Fibroblast of skin of left quadriceps (primary cell): ENCODE measurements at places on chromosomes 6 and 20.

DNA sequence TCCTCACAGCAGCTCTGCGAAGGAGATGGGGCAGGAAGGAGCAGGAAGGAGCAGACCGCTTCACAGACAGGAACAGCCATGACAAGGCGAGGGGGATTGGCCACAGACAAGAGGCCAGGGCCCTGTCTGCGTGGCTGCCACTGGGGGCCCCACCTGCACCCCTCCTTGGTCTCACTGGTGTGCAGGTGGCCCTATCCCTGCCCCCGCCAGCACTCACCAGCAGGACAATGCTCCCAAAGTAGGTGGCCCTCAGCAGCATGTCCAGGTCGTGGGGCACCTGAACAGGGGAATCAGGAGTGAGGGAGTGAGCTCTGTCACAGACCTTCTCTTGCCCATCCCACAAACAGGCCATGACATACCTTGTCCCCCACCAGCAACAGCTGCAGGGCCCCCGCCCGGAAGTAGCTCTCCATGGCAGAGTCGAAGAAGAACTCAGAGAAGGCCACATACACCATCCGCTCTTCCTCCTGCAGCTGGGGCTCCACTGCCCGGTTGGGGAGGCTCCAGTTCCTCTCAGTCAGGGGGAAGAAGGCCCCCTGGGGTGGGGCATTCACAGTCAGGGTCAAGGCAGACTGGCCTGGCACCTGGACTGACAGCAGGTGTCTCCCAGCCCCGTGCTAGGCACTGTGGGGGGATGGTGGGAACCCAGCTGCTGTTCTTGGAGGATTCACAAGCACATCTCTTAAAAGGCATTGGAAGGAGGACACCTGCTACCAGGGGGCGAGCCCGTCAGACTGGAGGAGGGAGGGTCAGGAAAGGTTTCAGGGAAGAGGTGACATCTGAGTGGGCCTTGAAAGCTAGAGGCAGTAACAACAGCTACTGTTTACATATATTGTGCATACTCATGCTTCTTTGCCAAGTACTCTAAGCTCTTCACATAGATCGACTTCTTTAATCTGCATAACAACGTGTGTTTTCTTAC is 7.1 kb downstream of the PLTP start:
- no peak for DNase-seq

DNA sequence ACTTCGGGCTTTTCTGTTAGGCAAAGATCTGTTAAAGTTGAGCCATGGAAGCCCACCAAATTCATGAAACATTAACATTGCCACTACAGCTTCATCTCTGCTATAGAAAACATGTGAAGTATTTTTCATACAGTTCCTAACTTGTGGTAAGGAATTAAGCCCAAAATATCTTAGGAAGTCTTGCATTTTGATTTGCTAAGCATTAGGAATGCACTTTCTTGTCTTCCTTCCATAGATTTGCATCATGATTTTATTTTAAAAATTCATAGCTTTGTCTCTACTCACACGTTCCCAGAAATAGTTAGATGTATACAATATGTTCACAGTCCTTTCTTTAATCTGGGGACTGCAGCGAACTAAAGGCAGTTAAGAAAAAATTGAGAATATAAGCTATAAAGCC is 325.6 kb downstream of the CENPW start:
- DNase-seq = peak; percentile 42

DNA sequence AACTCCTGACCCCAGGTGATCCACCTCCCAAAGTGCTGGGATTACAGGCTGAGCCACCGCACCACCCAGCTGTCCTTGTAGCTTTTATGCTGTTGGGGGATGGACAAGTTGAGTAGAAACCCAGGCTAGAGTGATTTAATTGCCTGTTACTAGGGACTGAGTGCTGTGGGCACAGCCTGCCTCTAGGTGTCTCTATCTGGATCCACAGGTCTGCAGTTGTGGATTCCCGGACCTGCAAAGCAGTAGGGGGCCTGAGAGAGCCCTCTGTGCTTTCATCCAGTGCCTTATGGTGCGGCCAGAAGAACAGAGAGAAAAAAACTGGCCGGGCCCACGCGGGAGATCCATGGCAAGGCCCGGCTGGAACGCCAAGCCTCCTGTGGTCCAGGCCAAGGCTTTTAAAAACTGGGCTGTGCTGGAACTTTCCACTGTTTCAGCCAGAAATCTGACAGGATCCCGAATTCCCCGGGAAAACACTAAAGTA is 5.2 kb downstream of the SIRPA start:
- peak; percentile 55 for DNase-seq

- DNase-seq = peak; percentile 84
These were observed 245.0 kb downstream of the ARID1B start for GRCh38 chr6:157021993-157022740.

GRCh38 chr6:152004036-152004566 is 196.6 kb downstream of the ESR1 start:
- DNase-seq = no peak

DNA sequence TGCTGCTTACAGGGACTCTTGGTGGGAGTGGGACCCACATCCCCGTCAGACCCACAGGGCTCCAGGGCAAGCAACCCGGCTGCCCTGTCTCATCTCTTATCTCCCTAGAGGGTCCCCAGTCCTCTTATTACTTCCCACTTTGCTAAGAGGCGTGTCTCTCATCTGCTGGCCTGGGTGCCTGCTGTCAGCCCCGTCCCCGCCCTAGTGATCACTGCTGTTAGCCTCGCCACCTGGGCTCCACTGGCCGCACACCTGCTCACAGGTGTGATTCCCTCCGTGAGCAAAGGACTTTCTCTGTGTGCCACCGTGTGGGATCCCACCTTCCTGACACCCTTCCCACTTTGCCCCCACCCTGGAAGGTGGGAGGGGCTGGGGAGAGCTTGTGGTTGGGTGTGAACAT is 57.6 kb downstream of the TCP11 start:
- DNase-seq = no peak

- DNase-seq = no peak
These were observed 467.3 kb upstream of the IRAK1BP1 start for GRCh38 chr6:78400076-78400475.

GRCh38 chr20:18663932-18664331 is 76.1 kb downstream of the DTD1 start:
- DNase-seq = no peak

- no peak for DNase-seq
These were observed 27.2 kb upstream of the DEFB125 start for GRCh38 chr20:60035-60918.

GRCh38 chr20:63700199-63701050 is 4.0 kb downstream of the TNFRSF6B start:
- DNase-seq = no peak

- DNase-seq = no peak
These were observed 8.4 kb upstream of the CBFA2T2 start for GRCh38 chr20:33481431-33481941.

- no peak for DNase-seq
These were observed 21.0 kb downstream of the ZC3H12D start for GRCh38 chr6:149463781-149464180.

GRCh38 chr6:138346302-138347195 is 31.2 kb upstream of the SMIM28 start:
- DNase-seq = no peak

DNA sequence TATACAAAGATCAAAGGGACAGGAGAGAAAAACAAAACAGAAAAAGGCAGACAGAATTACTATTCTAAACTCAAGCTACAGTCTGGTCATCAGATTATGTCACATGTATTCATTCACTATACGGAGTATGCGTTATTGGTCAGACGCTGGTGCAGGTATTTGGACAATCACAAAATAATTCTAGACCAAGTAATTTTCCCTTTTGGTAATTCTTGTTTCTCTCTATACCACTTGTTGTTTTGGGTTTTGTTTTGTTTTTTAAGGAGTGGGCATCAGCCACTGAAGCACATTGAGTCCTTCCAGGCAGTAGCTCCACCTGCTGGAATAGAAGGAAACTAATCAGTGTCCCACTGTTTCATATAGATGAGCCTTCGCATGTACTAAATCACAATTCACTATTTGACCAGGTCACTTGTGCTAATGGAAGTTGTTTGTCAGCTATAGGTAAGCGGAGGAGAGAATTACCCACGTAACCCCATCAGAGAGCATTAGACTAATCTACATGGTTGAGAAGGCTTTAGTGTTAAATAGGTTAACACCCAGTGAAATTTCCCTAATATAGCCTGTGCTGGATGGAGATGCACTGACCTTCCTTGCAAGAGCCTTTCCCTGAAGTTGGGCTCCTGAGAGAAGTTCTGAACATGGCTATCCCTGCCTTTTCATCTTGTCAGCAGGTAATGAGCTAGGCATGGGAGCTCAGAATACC is 77.9 kb downstream of the TNFAIP3 start:
- DNase-seq = no peak

GRCh38 chr6:31769684-31770371 is 7.3 kb downstream of the VWA7 start:
- DNase-seq = no peak

- DNase-seq = peak; percentile 44
These were observed 98.5 kb upstream of the SCGN start for GRCh38 chr6:25553502-25553901.

DNA sequence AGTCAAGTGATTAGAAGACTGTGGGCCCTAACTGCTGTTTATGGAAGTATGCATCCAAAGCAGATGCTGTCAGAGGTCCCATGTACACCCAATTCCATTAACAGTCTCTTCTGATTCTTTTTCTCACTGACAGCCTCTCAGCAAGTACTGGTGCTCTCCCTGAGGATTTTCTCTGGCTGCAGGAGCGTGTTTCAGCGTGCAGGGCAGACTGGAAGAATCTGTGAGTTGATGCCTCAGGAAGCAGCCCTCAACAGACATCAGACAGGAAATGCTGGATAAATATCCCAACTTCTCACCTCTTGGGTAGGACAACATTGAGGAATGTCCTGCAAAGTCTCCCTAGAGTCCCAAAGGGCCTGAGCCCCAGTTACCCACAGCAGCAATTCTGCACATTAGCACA is 40.8 kb downstream of the ANKEF1 start:
- no peak for DNase-seq

DNA sequence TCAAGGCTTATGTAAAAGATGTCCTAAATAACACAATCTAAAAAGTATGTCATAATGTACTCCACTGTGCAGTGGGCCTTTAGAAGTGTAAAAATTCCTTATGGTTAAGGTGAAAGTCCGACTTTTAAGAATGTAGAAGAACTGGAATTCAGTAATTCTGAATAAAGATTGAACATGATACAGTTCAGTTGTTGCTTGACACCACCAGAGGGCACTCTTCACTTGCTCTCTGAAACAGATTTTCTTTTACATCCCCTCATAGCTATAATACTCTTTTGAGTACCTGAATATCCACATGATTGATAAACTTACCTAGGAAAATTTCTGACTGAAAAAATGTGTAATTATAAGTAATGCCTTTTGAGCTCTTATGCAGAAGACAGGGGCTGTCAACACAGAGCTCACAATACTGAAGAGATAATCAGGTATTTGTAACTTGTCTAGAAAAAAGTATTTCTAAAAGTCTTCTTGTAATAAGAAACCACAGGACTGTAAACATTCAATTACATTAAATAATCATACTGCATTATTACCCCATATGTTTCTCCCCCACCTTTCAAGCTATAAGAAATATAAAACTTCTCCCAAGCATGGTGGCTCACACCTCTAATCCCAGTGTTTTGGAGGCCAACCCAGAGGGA is 92.1 kb downstream of the POPDC3 start:
- DNase-seq = peak; percentile 20

DNA sequence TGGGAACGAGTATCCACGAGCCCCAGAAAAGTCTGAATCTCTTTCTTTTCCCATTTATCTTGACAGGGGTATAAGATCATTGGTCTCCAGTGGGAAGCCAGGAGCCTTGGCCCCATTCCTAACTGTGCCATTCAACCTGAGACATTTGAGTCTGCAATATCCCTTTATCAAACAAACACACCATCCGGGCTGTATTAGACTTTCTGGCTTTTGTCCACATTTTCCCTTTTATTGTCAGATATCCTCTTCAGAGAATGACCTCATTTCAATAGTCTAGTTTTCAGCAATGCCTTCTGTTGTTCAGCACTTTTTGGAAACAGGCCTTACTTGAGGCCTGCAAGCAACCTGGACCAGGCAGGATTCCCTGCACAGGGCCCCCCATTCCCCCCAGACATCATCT is 15.7 kb downstream of the BPIFA1 start:
- DNase-seq = no peak

DNA sequence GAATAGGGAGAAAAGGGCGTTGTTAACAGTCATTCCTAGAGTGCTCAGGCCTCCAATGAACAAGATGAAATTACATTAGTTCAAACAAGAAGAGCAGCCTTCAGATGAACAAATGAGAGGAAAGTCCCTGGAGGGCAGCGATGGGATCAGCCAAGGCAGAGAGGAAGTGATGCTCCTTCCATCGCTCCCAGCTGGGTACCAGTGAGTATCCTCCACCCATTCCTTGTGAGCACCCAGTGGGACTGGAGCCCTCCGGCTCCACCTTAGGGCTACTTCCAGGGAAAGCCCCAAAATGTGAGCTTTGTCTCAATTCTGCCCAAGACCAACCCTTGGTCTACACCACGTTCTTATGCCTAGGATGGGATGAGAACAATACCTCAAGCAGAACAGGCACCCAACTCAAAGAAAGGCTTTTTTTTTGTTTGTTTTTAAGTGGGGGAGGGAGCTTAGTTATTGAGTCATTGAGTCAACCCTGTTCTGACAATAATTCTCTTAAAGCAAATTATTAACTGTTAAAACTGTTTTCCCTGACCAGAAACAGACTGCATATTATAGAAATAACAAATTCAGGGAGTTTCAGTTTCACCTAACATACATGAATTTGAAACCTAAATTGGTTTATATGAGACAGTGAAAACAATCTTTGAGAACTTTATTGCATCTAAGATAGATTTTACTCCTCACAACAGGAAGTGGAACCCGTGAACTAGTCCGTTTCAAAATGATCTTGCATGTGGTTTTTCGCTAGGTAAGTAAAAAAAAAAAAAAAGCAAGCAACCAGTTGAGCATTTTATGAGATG is 106.9 kb downstream of the IPCEF1 start:
- DNase-seq = no peak

- peak; percentile 95 for DNase-seq
These were observed 224.9 kb upstream of the SMLR1 start for GRCh38 chr6:130602151-130602770.

DNA sequence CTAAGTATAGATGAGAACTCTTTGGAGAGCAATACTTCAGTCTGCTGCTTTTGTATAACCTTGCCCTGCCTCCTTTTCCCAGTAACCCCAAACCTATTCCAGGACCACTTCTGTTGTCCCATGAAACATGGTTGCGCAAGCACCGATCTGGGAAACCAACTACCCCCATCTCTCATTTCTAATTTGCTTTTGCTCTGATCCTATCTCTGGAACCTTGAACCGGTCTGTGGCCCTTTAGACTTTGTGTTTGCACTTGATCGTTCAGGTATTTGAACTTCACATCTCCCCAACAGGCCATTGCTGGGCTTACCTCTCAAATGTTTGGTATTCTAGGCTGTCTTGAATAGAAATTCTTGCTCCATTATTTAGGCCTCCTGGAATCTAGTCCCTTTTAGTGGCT is 25.0 kb downstream of the L3MBTL3 start:
- DNase-seq = no peak

DNA sequence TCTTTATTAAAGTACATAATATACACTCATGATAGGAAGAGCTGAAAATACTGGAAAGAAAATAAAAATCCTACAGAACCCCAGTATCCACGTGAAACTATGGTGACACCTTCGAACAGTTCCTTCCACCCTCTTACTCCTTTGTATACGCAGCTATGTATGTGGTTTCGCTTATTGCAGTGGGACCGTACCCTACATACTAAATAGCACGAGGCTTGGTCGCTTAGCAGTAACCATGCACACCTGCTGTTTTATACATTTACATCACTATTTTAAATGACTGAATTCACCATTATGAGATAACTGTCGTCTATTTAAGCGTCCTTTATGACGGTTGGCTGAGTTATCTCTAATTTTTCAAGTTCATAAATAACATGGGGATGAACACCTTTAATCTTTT is 400.1 kb downstream of the CDH4 start:
- DNase-seq = no peak

GRCh38 chr6:75424618-75425548 is 68.7 kb downstream of the FILIP1 start:
- DNase-seq = no peak
